ENCODE measurements at places on chromosomes 11 and 22. TPM values are rescaled to one million over a fixed set of nuclear protein-coding genes. Genes with fewer than 3 reads are reported as not detected.

- H3K4me3 ChIP-seq: no peak overlapping the region
- peak; percentile 70 for DNase-seq
- no peaks in the 10 kb centered on the region for H3K4me1 ChIP-seq
- no peaks in the 10 kb centered on the region for H3K27me3 ChIP-seq
- no peaks in the 10 kb centered on the region for H3K36me3 ChIP-seq
These were observed 19.3 kb downstream of the EIF3F start for GRCh38 chr11:8006349-8006977.

DNA sequence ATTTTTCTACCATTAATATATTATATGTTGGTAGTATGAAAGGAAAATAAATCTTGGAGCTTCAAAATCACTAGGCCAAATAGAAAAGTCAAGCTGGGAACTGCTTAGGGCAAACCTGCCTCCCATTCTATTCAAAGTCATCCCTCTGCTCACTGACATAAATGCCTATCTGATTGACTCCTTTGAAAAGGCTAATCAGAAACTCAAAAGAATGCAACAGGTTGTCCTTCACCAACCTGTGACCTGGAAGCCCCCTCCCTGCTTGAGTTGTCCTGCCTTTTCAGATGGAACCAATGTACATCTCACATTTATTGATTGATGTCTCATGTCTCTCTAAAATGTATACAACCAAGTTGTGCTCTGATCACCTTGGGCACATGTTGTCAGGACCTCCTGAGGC is 3.2 kb upstream of the TRIM34 start:
- H3K36me3 ChIP-seq: no peaks in the 10 kb centered on the region
- H3K27ac ChIP-seq: peak overlapping the region; percentile 97

GRCh38 chr11:33396361-33396760 is 139.2 kb downstream of the HIPK3 start:
- DNase-seq: no peak
- H3K27me3 ChIP-seq: no peaks in the 10 kb centered on the region
- H3K4me3 ChIP-seq: no peak overlapping the region

DNA sequence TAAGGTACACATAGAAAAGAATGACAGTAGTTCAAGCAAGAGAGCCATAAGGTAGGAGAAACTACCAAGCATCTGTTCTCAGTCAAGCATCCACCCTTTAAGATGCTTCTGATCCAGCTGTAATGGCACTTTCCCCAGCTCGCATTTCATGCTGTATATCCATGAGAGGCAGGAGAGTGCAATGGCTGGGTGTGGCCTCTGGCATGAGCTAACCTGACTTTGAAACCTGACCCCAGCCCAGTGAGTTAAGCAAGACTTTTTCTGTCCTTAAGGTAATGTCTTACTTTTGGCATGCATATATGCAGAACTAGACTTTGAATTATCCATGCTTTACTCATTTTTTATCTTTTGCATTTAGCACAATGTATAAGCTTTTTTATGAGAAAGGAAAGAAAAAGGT is 79.8 kb upstream of the CNTN5 start:
- no peaks in the 10 kb centered on the region for H3K4me1 ChIP-seq
- no peak overlapping the region for H3K27ac ChIP-seq
- no peak overlapping the region for H3K4me3 ChIP-seq
- no peaks in the 10 kb centered on the region for H3K36me3 ChIP-seq
- no peaks in the 10 kb centered on the region for H3K27me3 ChIP-seq
- peak; percentile 47 for DNase-seq

GRCh38 chr11:30244265-30244664 is 13.5 kb downstream of the FSHB start:
- peaks cover 27% of the 10 kb centered on the region for H3K4me1 ChIP-seq
- DNase-seq: no peak
- H3K27ac ChIP-seq: no peak overlapping the region
- H3K36me3 ChIP-seq: no peaks in the 10 kb centered on the region

APOBEC3B gene
- 55.8 TPM for total RNA-seq

TOP3B gene
- total RNA-seq: 63.7 TPM

GAL3ST3 gene
- total RNA-seq: not detected
